ENCODE measurements at places on chromosomes 1 and 21.
A peak's percentile ranks its signal among the peaks of the same experiment; 100 is the strongest.

DNA sequence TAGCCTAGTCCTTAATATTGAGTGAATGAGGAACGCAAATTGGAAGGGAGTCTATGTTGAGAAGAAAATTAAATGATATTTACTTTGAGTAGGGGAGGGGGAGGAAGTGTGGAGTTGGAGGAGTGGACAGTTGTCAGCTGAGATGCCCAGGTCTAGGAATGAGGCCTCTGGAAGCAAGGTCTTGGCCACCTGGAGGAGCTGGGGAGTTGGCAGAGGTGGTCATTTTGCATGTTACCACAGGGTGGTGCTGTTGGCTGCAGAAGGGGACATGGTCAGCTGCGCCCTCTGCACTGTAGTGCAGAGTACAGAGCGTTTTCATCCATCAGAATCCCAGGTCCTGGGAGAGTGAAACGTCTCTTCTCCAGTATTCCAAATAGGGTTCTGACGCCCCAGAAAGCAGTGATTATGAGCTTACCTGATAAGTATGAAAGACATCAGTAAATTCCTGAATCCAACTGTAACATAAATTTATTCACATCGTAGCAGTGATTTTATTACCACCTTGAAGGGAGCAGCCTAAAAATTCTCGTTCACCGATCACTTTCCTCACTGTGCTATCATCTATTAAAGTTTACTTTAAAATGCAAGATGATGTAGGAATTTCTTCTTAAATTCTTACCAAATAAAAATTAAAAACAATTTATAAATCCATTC is 13.8 kb downstream of the PARK7 start:
- DNase-seq = peak; percentile 70

- no peak for DNase-seq
Observed at GRCh38 chr1:226985839-226986463, 45.9 kb downstream of the COQ8A start.

DNA sequence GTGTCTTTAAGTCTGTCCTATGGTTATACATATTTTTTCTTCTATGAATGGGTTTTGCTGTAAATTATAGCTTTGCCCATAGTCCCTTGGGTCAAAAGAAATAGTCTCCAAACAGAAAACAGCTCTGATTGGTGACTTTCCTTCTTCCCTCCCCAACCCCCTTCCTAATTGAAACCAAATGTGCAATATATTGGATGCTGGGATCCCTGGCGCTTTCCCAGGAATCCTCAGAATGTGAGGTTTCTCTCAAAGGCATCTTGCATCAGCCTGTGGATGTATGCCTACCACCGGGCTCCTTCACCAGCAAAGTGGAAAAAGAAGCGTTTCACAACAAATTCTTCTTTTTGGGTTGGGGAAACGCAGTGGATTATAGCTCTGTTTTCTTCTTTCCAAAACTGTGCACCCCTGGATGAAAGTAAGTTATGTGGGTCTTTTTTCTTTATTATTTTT is at the start of gene DDR2:
Gene DDR2 (plus strand): TSS at position 248 of the 450 bp plus-strand sequence. CDS start 86,600 bp downstream, outside the sequence.
- DNase-seq = peak; percentile 93

DNA sequence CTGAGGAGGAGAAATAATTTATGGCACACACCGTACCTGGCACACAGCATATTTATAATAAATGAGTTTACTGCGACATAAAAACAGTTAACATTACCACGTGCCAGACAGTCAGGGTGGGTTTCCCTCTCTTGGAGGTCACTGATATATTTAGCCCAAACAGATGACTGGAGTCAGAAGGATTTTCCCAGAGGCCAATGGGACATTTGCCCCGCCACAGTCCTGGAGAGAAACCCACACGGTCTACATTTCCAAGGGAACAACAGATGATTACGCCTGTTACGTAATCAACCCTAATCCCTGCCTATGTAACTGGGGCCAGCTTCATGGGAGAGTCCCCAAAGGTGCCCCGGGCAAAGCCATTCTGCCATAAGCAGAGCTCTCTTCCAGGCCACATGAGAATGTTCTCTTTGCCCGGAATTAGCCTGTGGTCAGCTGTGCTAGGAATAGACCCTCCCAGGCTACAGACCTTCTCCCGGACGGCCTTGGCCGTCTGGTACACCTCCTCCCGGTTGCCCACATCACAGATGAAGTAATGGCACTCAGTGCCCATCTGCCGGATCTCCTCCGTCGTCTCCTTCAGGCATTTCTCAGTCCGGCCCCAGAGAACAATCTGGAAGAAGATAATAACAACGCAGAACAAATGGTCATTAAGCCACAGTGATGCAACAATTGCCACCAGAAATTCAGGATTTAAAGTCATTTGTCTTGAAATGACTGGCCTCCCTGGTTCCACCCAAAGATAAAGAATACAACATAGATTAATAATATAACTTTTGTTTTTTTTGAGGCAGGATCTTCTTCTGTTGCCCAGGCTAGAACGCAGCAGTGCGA is 37.7 kb downstream of the DHRS3 start:
- DNase-seq = peak; percentile 79

DNA sequence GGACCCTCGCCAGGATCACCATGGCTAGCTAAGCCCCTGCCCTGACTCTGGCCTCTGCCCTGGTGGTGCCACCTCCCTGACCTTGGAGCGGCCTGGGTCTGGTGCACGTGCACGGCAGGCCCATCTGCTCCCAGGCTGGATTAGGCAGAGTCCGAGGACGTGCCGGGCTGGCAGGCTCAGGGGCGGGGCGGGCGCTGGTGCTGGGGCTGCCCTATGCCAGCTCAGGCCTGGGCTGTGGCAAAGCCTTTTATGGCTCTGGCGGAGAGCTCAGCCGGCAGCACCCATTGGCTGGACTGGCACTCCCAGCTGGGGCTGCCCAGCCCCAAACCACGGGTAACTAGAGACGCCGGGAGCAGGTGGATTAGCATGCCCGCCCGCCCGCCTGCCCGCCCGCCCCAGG is 17.1 kb upstream of the EDN2 start:
- DNase-seq = no peak

Measured in right atrium auricular region (tissue), 2 donors.